ENCODE measurements at places on chromosomes 16 and 17. TPM values are rescaled to one million over a fixed set of nuclear protein-coding genes. Genes with fewer than 3 reads are reported as not detected.
A peak's percentile ranks its signal among the peaks of the same experiment; 100 is the strongest.

DNA sequence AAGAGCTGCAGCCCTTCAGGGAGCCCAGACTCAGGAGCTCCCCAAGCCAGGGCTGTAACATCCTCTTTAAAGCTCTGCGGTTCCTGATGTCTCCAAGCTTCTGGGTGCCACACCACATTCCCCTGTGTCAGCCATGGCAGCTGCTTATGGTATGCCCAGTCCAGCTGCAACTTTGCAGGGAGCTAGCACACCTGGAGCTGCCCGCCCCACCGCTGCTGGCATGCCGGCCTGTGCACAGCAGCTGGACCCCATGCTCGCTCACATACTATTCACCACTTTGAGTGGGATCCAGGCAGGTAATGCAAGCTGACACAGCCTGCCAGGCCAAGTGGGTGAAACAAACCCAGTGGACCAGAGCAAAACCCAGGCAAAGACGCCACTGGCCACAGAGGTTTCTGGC is 305.6 kb upstream of the AXIN2 start:
- H3K27me3 ChIP-seq, result no peaks in the 10 kb centered on the region
- no peak overlapping the region for H3K4me3 ChIP-seq
- DNase-seq, result no peak
- H3K36me3 ChIP-seq, result peaks cover 7% of the 10 kb centered on the region
- no peaks in the 10 kb centered on the region for H3K4me1 ChIP-seq

DNA sequence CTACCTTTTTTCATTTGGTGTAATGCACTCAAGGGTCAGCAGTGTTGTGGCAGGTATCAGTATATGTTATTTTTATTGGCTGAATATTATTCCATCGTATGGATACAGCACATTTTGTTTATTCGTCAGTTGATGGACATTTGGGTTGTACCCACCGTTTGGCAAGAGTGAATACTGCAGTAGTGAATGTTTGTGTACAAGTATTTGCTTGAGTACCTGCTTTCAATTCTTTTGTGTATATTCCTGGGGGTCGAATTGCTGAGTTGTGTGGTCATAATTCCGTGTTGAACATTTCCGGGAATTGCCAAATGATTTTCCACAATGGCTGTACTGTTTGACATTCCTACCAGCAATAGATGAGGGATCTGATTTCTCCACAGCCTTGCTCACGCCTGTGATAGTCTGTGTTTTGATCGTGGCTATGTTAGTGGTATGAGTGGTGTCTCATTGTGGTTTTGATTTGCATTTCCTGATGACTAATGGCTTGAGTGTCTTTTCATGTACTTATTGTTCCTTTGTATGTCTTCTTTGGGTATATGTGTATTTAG is 108.4 kb downstream of the OR1D5 start:
- H3K27me3 ChIP-seq, result no peaks in the 10 kb centered on the region
- H3K36me3 ChIP-seq, result no peaks in the 10 kb centered on the region
- H3K27ac ChIP-seq, result peak overlapping the region; percentile 85

GRCh38 chr16:53804467-53804866 is 100.5 kb downstream of the FTO start:
- no peak overlapping the region for H3K27ac ChIP-seq
- H3K4me1 ChIP-seq, result no peaks in the 10 kb centered on the region

DNA sequence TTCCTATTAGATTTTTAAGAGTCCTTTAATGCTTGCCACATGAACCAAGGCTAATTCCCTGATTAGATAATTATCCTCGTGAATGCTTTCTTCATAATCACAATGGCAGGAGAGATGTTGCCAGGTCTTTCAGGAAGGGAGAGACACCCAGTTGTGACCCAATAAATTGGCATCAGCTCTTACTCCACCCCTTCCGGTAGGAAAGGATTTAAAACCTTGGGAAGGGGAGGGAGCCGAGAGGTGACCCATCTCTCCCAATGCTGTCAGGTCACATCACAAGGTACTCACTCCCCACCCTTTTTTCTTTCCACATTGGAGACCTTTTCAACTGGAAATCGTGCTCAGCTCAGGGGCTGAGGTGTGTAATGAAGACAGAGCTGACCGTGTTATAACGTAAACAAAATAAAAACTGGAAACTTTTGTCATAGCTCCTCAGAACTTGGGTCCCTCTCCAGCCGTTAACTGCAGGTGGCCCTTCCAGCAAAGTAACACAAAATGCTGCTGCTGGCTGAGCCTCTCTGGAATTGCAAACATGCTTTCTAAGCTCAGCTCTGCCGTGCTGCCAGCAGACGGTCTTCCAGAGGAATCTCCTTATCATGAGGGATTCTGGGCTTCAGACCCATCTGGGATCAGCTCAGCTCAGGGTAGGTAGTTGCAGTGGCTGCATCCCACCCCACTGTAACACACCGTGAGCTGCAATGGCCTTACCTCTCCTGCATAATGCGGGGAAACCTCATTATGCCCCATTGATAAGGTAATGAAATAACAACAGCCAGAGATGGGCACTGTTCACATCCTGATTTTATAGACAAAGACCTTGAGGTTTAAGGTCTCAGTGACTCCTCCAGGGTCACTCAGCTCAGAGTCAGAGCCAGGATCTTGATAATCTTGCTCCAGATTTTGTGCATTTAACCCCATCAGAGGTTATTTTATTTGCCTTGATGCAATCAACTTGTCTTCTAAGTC is 15.6 kb downstream of the TMEM100 start:
- no peaks in the 10 kb centered on the region for H3K27me3 ChIP-seq
- no peaks in the 10 kb centered on the region for H3K36me3 ChIP-seq
- H3K4me1 ChIP-seq, result 0 out of 2 replicates have a peak, but pooled peaks cover 4% of the 10 kb centered on the region
- no peak overlapping the region for H3K27ac ChIP-seq
- no peak overlapping the region for H3K4me3 ChIP-seq

DNA sequence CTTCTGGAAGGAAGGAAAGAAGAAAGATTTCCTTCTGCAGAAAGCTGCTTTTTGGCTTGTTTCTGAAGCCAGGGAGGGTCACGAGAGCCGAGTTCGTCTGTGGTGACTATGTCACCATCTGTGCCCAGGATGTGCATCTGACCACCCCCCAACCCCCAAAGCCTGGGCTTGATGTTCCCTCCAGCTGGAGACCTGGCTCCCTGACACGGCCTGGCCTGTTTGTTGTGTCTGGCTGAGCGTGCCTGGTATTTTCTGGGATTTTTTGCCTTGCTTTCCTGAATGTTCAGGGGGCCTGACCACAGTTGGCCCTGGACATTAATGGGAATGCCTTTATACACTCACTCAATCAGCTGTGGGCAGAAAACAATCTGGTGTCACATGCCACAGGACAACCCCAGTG is 38.9 kb downstream of the LGALS9 start:
- H3K4me1 ChIP-seq, result no peaks in the 10 kb centered on the region
- no peak overlapping the region for H3K4me3 ChIP-seq
- no peak for DNase-seq
- no peaks in the 10 kb centered on the region for H3K36me3 ChIP-seq
- no peak overlapping the region for H3K27ac ChIP-seq

DNA sequence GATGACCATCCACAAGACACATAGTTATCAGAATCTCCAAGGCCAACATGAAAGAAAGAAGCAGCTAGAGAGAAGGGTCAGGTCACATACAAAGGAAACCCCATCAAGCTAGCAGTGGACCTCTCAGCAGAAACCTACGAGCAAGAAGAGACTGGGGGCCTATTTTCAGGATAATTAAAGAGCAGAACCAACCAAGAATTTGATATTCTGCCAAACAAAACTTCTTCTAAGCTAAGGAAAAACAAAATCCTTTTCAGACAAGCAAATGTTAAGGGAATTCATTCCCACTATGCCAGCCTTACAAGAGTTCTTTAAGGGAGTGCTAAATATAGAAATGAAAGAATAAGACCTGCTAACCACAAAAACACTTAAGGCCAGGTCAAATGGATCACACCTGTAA is 47.8 kb downstream of the ITFG1 start:
- no peak overlapping the region for H3K4me3 ChIP-seq
- no peaks in the 10 kb centered on the region for H3K27me3 ChIP-seq
- no peaks in the 10 kb centered on the region for H3K4me1 ChIP-seq
- H3K27ac ChIP-seq, result no peak overlapping the region
- no peaks in the 10 kb centered on the region for H3K36me3 ChIP-seq

- H3K27me3 ChIP-seq, result no peaks in the 10 kb centered on the region
- peak; percentile 91 for DNase-seq
Observed at GRCh38 chr16:85354686-85355514, 242.6 kb upstream of the CIBAR2 start.

GRCh38 chr17:14790521-14790920 is 474.6 kb downstream of the PMP22 start:
- no peak overlapping the region for H3K4me3 ChIP-seq
- H3K4me1 ChIP-seq, result no peaks in the 10 kb centered on the region
- no peak for DNase-seq
- no peaks in the 10 kb centered on the region for H3K27me3 ChIP-seq

- H3K27me3 ChIP-seq, result no peaks in the 10 kb centered on the region
- no peaks in the 10 kb centered on the region for H3K36me3 ChIP-seq
- peaks cover 14% of the 10 kb centered on the region for H3K4me1 ChIP-seq
Observed at GRCh38 chr17:19402171-19402570, 8.9 kb upstream of the RNF112 start.

DNA sequence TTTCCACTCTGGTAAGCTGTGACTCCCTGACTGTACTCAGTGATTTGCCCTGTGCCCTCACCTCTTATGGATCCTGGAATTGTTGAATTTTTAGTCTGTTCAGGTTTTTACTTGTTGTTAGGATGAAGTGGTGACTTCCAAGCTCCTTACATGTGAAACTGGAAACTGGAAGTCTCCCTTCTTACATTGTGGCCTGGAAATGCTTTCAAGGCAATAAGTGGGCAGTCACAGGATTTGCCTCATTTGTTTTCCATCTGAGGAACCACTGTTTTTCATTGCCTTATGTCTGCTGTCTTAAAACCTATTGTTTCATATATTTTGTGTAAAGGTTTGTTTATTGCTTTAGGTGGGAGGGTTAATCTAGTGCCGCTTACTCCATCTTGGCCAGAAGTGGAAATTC is 155.8 kb downstream of the CYB561 start:
- no peak for DNase-seq
- no peak overlapping the region for H3K4me3 ChIP-seq
- H3K36me3 ChIP-seq, result no peaks in the 10 kb centered on the region
- H3K27ac ChIP-seq, result no peak overlapping the region

DNA sequence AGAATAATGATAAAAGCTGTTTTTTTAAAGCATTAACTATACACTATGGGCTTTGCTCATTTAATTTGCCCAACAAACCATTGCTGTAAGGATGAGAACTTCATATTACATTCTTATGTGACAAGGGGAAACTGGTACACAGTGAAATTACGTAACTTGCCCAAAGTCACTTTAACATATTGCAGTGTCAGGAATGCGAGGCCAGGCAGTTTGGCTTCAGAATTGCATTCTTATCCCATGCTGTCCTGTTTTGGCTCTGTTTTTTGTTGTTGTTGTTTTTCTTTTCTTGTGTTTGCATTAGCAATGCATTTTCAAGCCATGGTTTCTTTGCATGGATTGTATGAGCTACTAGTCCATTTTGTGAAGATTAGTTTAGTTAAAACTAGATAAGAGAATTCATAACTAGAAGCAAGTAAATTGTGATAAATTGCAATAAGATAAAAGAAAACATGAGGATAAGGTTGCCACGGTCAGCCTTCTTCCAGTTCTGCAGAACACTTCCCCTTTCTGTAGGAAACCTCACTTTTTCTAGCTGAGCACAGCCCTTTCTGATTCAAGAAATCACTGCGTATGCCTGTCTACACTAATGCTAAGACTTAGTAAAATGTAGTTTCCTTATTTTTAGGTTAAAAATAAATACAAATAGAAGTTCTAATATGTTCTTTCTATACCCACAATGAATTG is 221.3 kb upstream of the KCNJ16 start:
- no peak overlapping the region for H3K27ac ChIP-seq
- H3K4me1 ChIP-seq, result no peaks in the 10 kb centered on the region
- H3K4me3 ChIP-seq, result no peak overlapping the region
- DNase-seq, result no peak

DNA sequence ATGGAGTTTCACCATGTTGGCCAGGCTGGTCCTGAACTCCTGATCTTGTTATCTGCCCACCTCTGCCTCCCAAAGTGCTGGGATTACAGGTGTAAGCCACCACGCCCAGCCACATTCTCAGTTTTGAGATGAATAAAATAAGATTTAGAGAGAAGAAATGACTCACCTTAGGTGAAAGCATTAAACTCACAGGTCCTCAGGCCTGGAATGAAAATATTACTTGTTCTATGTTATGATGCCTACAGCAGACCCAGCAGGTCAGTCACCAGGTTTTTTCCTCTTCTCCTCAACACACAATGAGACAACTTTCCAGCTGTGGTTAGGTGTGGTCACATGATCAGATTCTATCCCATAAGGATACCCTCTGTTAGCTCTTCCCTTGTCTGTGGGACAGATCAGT is 150.3 kb downstream of the C16orf95 start:
- no peak overlapping the region for H3K4me3 ChIP-seq
- H3K27ac ChIP-seq, result no peak overlapping the region
- H3K36me3 ChIP-seq, result no peaks in the 10 kb centered on the region
- no peaks in the 10 kb centered on the region for H3K4me1 ChIP-seq

DNA sequence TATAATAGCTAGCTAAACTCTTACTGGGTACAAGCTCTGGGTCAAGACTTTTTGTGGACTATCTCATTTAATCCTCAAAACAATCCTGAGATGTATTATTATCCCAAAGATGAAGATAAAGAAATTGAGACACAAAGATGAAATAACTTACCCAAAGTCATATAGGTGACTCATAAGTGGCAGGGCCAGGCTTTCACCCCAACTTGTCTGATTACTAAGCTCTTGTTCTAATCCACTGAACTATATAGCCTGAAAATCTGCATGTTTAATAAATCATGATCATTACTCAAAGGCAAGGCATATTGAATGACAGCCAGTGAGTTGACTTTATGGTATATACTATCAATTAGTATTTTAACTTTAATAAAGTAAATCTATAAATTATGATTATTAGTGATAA is 77.4 kb downstream of the SKAP1 start:
- H3K27ac ChIP-seq, result no peak overlapping the region
- no peak for DNase-seq
- H3K36me3 ChIP-seq, result no peaks in the 10 kb centered on the region

- no peak for DNase-seq
- no peak overlapping the region for H3K4me3 ChIP-seq
- H3K27ac ChIP-seq, result no peak overlapping the region
- H3K27me3 ChIP-seq, result 0 out of 2 replicates have a peak, but pooled peaks cover 12% of the 10 kb centered on the region
- H3K4me1 ChIP-seq, result peaks cover 9% of the 10 kb centered on the region
- no peaks in the 10 kb centered on the region for H3K36me3 ChIP-seq
Observed at GRCh38 chr17:62705156-62705777, 77.8 kb downstream of the MRC2 start.

GRCh38 chr17:30413109-30413508 is 34.4 kb downstream of the CPD start:
- H3K4me1 ChIP-seq, result no peaks in the 10 kb centered on the region
- H3K36me3 ChIP-seq, result peaks cover 8% of the 10 kb centered on the region
- H3K4me3 ChIP-seq, result no peak overlapping the region
- no peak overlapping the region for H3K27ac ChIP-seq
- H3K27me3 ChIP-seq, result no peaks in the 10 kb centered on the region

- DNase-seq, result peak; percentile 35
- no peaks in the 10 kb centered on the region for H3K27me3 ChIP-seq
- no peaks in the 10 kb centered on the region for H3K4me1 ChIP-seq
- no peak overlapping the region for H3K27ac ChIP-seq
- H3K36me3 ChIP-seq, result no peaks in the 10 kb centered on the region
Observed at GRCh38 chr17:3647769-3648555, 11.4 kb downstream of the CTNS start.

- peaks cover 8% of the 10 kb centered on the region for H3K4me1 ChIP-seq
- H3K27me3 ChIP-seq, result no peaks in the 10 kb centered on the region
- H3K27ac ChIP-seq, result peak overlapping the region; percentile 48
- H3K36me3 ChIP-seq, result peaks cover 17% of the 10 kb centered on the region
Observed at GRCh38 chr16:2776500-2777139, 460 bp downstream of the ELOB start.

The SRCIN1 gene
- total RNA-seq, result not detected

The MT3 gene
- total RNA-seq, result not detected

The ZPBP2 gene
- not detected for total RNA-seq

The SOCS1 gene
- total RNA-seq, result 1.8 TPM

The NPIPB13 gene
- total RNA-seq, result 2.3 TPM

Measured in SJCRH30 (cell line).